ENCODE measurements at places on chromosomes 4 and X.

GRCh38 chrX:7263961-7264360 lies 116.0 kb upstream of the PUDP start:
- DNase-seq = no peak

DNA sequence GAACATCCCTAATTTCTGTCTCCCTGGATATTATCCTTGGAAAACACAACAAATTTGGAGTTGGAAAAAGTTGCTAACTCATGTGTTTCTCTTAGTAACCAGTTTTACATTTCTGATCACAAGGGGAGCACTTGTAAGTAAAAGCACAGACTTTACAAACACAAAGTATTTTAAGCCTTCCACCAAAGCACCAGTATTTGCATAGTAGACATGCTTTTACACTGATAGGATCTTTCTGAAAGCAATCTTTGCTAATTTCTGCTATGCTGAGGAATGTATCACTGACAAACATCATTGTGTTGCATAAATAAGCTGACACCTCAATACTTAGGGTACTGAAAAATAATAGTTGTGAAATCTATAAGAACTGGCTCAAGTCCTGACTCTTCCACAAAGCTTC lies 100.6 kb downstream of the MID1 start:
- no peak for DNase-seq

GRCh38 chr4:3525532-3526430 lies 6.4 kb downstream of the LRPAP1 start:
- DNase-seq = no peak

DNA sequence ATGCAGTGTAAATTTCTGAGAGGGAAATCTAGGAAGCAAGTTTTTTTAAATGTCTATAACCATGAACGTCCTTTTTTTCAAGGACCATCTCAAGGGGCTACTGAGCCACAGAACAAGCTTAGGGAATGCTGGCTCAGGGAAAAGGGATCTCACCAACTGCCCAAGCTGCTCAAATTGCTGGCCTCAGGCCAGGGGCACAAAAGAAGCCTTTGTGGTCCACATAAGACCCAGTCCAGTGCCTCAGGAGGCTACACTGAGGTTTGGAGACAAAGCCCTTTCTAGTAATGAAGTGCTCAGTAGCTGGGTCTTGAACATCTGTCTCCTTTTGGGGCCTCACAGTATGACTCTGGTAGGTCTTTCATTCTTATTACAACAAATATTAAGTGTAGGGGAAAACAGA lies 305.5 kb downstream of the RAB28 start:
- DNase-seq = no peak

GRCh38 chr4:135227842-135228241 lies 1026.3 kb upstream of the PABPC4L start:
- DNase-seq = no peak

DNA sequence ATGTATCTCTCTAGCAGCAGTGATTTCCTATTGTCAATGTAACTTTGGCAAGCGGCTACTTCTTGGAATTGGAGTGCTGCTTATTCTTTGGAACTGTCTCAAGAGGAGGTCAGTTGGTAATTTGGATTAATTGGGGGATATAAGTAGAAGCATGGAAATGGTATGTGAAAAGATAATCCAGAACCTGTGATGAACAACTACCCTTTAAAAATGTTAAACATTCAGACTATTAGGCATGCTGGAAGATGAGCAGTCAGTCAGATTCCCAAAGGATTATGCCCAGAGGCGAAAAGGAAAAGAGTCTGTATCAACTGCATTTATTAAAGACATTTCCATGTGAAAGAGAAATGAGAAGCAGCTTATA lies 62.5 kb downstream of the SEC24D start:
- DNase-seq = no peak

GRCh38 chrX:49071877-49072711 lies 1.7 kb downstream of the PRAF2 start:
- DNase-seq = no peak

- DNase-seq = no peak
Measured at GRCh38 chr4:16075975-16076757, 7.7 kb downstream of the PROM1 start.

DNA sequence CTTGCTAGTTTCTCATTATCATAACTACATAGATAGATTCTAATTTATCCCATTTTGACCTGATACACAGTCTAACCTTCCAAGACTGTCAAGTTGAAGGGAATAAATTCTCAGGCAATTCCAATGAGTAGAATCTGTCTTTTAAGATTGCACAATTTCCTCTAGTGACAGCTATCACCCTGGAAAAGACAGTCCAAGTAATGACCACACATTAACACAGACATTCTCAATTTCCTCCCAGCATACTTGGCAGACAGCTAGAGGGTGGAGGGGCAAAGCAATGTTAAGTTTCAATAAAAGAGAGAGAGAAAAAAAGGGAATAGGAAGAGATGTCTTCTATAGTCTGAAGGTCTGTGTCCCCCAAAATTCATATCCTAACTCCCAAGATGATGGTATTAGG lies 234.7 kb downstream of the LDB2 start:
- DNase-seq = no peak

GRCh38 chr4:139144911-139145551 lies 32.0 kb downstream of the ELF2 start:
- no peak for DNase-seq

GRCh38 chr4:168696826-168697225 lies 200.0 kb downstream of the PALLD start:
- no peak for DNase-seq

DNA sequence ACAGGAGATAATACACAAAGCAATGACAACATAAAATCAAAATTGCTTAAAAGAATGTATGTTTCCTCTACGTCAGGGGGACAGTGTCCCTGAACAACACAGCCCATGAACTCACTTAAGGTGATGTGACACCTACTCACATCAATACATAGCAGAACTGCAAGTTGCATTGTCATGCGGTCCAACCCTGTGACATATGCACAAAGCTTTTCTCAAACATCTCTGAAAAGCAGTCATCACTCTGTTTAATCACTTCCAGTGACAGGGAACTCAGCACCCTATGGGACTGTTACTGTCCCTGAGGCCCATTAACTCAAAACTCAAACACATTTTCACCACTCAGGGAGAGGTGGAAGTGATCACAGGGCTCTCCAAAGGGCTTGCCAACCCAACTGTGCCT lies 2.4 kb downstream of the STX18 start:
- no peak for DNase-seq

GRCh38 chrX:151596282-151596681 lies 32.8 kb downstream of the PASD1 start:
- no peak for DNase-seq

- no peak for DNase-seq
Measured at GRCh38 chrX:8341814-8342590, 122.6 kb upstream of the VCX3B start.

DNA sequence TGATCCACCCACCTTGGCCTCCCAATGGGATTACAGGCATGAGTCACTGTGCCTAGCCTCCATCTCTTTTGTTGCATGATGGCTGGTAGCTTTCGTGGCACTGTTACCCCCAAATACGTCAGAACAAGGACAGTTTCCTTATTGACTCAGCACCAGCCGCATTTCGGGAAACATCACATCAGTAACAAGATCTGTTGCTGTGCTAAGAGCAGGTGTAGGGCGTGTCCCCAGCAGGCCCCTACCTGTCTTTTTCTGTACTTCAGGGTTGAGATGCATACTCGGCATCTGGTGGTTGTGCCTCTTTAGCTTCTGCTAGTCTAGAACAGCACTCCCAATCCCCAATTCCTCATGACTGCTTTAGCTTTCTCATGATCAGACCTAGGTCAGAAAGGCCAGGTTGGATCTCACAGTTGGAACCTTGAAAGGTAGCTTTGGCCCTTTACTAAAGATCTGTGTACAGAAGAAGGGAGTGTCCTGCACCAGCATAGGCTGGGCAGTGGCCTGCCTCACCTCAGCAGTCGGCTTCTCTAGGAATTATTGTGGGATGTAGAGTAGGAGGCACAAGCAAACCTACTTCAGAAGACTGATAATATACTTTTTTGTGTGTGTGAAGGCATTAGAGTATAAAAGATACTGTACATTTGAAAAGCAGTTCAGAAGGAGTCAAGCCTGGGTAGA lies 36.8 kb downstream of the NSD2 start:
- peak; percentile 46 for DNase-seq

- peak; percentile 2 for DNase-seq
Measured at GRCh38 chr4:108247387-108248049, 78.8 kb upstream of the LEF1 start.

DNA sequence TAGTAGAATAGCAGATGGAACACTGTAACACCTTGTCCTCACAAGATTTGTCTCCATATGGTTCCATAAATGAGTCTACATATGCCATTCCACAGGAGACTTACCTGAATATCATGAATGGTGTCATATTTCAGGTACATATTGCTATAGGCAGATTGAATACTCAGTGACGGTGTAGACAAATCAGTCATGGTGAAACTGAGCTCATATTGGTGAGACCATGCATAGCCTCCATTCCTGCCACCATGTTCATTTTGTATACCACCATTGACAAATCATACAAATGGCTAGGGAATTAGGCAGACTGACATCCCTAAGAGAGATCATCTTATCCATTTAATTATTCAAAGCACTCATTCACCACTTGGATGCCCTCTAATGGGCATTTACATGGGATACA lies 38.0 kb upstream of the SPP1 start:
- no peak for DNase-seq

DNA sequence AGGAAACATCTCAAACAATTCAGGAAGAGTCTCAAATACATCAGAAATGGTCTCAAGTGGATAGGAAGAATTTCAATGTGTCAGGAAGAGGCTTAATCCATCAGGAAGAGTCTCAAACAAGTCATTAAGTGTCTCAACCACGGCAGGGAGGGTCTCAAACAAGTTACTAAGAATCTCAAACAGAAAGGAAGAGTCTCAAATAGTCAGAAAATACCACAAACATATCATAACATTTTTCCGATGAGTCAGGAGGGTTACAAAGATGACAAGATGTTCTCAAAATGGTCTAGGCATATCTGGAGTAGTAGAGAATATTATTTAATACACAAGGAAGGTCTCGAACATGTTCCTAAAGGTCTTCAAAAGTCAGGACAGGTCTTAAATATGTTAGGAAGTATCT lies 109.3 kb upstream of the USP9X start:
- no peak for DNase-seq

DNA sequence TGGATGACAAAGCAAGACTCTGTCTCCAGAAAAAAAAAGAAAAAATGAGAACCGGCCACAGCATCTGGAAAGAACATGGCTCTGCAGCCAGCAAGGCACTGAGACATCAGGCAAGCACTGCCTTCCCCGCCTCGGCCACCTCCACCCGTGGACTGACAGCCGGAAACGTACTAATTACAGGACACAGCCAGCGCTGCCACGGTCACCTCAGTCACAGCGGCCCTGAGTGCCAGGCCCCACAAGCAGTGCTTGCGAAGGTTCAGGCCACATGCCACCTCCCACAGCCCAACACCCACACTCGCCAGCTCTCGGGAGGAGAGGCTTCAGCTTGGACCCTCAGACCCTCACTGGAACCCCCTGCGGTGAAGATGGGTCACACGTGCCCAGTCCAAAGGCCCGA lies 16.8 kb downstream of the FAM53A start:
- no peak for DNase-seq

- no peak for DNase-seq
Measured at GRCh38 chrX:13661735-13662288, 8.9 kb downstream of the TCEANC start.

GRCh38 chrX:24410514-24411189 lies 50.2 kb downstream of the SUPT20HL1 start:
- no peak for DNase-seq

DNA sequence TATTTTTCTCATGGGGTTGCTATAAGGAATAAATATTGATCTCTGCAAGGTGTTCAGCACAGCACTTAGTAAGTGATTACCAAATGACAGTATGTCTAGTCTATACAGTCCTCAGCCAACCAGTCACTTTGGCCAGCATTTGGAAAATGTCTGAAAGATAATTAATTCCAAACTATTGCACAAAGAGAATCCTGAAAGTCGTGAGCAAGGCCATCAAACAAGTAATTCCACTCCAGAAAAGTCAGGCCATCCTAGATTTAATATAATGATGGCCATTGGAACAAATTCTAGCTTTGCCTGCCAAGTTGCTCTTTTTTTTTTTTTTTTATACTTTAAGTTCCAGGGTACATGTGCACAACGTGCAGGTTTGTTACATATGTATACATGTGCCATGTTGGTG lies 96.6 kb downstream of the SHROOM3 start:
- no peak for DNase-seq

DNA sequence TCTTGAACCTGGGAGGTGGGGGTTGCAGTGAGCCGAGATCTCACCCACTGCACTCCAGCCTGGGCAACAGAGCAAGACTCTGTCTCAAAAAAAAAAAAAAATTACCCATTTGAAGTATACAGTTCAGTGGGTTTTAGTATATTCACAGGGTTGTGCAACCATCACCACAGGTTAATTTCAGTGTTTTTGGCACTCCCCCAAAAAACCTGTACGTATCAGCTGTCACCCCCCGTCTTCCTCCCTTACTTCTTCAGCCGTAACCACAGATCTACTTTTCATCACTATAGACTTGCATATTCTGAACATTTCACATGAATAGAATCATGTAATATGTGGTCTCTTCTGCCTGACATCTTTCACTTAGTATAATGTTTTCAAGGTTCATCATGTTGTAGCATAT lies 11.7 kb upstream of the PTTG2 start:
- DNase-seq = no peak

GRCh38 chr4:76206222-76206942 lies 7.2 kb downstream of the SCARB2 start:
- DNase-seq = no peak

DNA sequence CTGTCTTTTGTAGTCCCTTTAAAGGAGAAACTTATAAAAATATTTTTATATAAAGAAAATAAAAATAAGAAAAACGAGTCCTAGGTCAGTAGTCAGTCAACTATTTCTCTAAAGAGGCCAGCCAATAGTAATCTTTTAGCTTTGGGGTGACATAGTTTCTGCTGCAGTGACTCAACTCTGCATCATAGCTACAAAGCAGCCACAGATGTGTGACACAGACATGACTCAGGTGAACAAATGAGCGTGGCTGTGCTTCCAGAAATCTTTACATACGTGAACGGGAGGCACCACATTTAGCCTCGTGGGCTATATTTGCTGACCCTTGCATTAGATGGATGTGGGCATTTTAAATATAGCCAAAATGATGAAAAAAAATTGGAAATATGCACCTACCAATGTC lies 1862.5 kb upstream of the TENM3 start:
- no peak for DNase-seq

GRCh38 chrX:46727441-46727840 lies 31.5 kb downstream of the SLC9A7 start:
- no peak for DNase-seq

DNA sequence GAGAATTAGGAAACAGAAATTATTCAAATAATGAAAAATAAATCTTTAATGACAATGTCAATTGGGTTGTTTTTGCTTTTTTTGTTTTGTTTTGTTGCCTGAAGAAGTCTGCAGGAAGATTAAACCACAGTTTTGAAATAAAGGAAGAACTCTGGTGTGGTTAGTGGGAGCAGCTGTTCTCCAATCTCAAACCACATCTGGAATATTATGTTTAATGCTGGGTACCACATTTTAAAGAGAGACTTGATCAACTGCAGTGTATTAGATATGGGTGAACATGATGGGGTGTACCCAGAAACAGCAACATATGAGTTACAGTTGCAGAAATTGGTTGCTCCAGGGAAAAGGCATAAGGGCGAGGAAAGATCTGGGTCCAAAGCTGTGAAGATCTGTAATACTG lies 171.2 kb upstream of the RPL34 start:
- DNase-seq = no peak

GRCh38 chrX:55129361-55129760 lies 40.5 kb downstream of the PAGE2 start:
- no peak for DNase-seq

- DNase-seq = no peak
Measured at GRCh38 chr4:38455092-38455862, 208.7 kb upstream of the KLF3 start.

GRCh38 chrX:139200793-139201192 lies 329.7 kb upstream of the F9 start:
- DNase-seq = no peak
